ENCODE measurements at places on chromosomes 1 and 21.

- DNase-seq: no peak
These were observed 153.5 kb downstream of the DPYD start for GRCh38 chr1:97767381-97767780.

DNA sequence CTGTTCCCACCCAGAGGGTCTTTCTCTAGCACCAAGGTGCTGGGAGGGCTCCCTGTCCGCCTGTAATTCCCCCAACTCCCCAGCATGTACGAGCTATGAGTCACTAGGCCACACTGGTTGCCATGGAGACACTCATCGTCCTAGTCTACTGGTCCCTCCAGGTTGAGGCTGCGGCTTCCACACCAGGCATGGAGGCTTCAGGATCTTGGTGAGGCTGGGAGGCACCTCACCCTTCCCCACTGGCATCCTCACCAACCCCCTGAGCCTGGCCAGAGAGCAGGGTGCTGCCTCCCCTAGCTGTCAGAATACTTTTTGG lies 75.6 kb upstream of the KAZN start:
- DNase-seq: no peak

- DNase-seq: no peak
These were observed 165.6 kb downstream of the NPHP4 start for GRCh38 chr1:5826601-5827000.

- DNase-seq: peak; percentile 83
These were observed 6.4 kb upstream of the MYBPHL start for GRCh38 chr1:109312978-109313775.

- DNase-seq: no peak
These were observed 4.3 kb upstream of the CSF1 start for GRCh38 chr1:109906160-109906838.

DNA sequence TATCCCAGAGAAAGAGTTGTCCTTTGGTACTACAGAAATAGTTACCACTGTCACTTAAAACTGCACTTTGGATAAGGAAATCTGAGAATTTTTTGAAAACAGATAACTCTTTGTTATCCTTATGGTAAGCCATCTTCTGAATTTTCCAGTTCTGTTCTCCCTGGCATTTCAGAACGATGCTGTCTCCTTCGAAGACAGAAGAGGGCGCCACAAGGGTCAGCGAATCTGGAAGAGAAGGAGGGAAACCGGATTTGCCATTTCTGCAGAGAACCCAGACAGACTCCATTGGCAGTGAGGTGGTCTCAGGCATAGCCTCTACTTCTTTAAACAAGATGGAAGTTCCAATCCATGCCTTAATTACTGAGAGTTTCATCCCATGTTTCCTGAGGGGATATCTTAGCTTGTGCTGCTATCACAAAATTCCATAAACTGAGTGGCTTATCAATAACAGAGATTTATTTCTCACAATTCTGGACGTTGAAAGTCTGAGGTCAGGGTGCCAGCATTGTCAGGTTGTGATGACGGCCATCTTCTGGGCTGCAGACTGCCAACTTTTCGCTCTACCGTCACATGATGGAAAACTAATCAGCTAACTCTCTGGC lies 6.4 kb downstream of the FCRL2 start:
- no peak for DNase-seq

GRCh38 chr1:9858293-9859035 lies 34.7 kb upstream of the CLSTN1 start:
- DNase-seq: no peak

GRCh38 chr1:53330819-53331218 lies 2.9 kb upstream of the LRP8 start:
- no peak for DNase-seq

GRCh38 chr1:223137455-223138085 lies 5.5 kb downstream of the TLR5 start:
- DNase-seq: peak; percentile 12

DNA sequence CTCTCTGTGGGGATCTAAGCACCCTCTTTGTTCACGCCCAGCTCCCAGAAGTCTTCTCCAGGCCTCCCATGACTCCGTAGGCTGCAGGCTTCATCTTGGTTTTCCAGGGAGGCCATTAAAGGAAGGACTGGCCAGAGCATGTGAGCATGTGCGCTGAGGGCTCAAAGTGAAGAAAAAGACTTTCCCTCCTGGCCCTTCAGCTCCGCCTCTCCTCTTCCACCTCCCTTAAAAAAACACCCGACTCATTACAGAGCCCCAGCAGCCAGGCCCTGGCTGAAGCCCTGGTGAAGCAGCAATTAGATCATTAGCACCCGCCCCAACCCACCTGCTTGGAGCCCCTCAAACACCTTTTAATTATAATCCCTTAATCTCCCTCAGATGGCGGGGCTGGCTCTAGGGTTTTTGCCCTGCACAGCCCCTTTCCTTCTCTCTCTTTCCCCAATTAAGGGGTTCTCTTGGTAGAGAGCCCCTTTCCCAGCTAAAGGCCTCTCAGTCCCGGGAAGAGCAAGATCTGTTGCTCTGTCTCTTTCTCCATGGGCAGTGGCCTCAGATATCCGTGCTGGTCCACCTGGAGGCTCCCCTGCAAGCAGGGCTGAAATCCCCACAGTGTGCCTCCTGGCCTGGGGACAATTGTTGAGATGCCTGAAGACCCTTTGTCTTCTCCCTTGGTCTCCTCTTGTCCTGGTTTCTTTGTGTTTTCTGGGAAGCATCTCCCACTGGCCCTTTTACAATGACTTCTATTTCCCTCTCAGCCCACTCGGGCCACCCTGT lies 30.5 kb downstream of the RHBG start:
- DNase-seq: no peak

GRCh38 chr1:14103878-14104430 lies 404.0 kb downstream of the PRDM2 start:
- DNase-seq: no peak

DNA sequence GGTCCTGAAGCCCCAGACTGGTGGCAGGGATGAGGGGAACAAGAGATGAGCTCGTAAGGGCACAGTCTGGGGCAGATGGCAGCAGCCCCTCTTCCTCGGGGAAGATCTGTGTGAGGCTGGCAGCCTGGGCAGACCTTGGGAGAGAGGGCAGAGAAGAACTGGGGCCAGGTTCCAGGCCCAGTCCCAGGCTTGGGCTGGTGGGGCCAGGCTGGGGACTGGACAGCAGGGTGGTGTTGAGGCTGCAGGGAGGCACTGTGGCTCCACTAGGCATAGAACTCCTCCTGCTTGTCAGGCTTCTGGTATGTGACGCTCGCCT lies 35.7 kb downstream of the SDC3 start:
- no peak for DNase-seq

DNA sequence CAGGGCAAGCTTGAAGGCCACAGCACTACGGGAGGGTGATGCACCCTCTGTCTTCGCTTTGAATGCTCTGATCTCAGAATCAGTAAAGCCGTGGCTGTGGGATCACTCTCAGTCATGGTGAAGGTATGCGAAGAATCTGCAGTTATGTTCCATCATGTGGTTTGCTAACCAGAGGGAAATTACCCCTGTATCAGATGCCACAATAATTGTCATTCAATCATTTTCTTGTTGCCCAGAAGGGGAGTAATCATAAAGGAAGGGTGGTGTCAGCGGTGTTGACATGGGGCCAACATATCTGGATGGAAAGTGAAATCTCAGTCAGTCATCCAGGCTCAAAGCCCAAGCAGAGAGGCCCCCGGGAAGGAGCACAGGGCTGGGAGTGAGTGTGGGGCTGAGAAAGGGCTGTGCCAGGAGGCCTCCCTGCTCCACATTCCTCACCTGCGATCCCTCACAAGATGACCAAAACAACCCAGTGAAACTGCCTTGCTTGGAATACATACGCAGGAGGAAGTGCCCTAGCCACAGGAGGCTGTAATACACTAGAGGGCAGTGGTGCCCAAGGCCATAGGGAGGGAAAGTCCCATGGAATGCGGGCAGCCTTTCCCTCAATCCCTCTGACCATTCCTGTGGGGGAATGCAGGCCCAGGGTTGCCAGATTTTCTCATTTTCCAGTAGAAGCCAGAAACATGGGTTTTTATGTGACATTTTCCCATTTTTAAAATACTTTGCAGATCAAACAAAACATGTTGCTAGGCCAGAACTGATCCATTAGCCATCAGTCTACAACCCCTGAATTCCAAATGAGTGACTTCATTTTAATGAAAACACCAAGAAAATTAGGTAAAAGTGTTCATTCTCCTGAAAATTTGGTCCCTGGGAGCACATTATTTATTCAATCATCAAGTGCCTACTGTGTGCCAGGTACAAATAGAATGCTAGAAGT lies 95.7 kb upstream of the VANGL1 start:
- no peak for DNase-seq

- DNase-seq: no peak
These were observed 217.4 kb downstream of the FGGY start for GRCh38 chr1:59514061-59514909.

DNA sequence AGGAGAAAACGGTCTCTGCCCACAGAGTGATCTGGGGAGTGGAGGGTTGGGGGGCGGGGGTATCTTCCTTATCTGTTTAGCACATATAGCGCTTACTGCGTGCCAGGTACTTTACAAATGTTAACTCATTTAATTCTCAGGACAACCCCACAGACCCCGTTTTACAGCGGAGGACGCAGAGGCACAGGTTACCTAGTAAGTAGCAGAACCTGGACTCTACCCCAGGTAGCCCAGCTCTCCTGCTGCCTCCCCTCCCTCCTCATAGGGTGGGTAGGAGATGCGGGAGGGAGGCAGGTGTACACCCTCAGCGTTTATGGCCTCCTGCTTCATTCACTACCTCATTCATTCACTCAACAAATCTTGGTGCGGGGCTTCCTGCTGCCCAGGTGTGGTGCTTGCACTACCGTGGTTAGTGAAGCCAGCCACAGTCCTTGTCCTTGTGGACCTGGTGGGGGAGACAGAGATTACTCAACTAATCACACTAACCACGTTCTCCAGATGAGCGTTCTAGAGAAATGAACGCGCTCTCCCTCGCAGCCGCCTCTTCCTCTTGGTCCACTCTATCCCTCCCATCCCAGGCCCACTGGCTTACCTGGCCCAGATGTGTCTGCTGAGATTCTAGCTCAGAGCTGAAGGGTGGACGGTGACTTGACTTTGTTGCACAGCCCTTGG lies 102.0 kb downstream of the IER5 start:
- DNase-seq: no peak

GRCh38 chr21:26758083-26758880 lies 86.9 kb downstream of the ADAMTS1 start:
- DNase-seq: no peak

- DNase-seq: no peak
These were observed 7.2 kb downstream of the DNAI4 start for GRCh38 chr1:66917476-66917875.

- no peak for DNase-seq
These were observed 185.3 kb downstream of the CDC7 start for GRCh38 chr1:91685994-91686393.

- no peak for DNase-seq
These were observed 11.5 kb upstream of the KCNK2 start for GRCh38 chr1:215071078-215071477.

DNA sequence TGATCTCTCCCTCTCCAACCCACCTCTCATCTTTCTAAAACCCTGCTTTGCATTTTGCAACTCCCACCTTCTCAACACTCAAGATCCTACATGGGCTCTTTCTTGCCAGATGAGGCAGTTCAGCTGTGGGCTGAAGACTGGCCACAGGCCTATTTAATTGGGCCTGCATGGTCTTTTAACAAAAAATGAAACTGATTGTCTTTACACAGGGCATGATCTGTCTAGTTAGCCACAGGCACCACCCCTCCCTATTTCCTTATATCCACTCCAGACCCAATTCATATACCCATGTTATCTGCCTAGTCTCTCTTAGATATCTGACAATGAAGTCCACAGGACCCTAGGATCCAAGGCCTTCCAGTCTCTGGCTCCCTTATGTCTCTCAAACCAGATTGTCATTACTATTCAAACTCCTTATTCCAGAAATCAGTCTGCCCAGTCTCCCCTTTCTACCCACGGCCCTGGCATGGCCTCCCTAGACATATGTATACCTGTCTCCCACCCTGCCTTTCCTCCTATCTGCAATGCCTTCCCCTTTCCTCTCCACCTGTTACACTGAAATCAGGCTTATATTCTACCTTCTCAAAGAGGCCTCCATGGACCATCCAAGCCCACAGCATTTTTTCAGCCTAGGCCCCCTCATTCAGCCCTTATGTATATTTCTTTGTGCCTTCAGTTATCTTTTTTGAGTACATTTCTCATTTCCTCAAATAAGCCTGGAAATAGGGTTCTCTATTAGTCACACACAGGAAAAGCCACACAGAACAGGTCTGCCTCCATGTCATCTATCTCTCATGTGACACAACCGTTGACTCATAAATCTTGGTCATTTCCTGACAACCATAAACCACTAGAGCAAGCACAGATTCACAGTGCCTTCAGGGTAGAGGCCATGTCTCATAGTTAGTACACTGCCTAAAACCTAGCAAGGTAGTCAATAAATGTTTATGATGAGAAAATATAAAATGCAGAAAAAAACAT lies 39.0 kb downstream of the LPAR3 start:
- DNase-seq: no peak

DNA sequence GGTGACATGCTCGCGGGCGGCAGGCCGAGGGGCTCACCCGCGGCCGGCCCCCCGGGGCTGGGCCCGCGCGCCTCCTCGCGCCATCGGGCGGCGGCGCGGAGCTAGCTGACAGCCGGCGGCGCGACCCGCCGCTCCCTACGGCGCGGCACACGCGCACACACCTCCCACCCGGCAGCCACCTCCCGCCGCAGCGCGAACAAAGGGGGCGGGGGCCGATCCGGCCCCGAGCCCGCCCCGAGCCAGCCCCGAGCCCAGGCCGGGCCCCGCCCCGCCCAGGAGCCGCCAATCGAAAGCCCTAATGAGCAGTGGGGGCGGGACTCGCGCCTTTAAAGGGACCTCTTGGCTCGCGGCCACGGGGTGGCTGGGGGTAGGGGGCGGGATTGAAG lies at the start of gene KIF21B:
KIF21B (minus strand) TSS at position 198 of the 386 bp plus-strand sequence. CDS start 331 bp downstream, outside the sequence.
- DNase-seq: peak; percentile 82

- DNase-seq: no peak
These were observed 31.9 kb downstream of the SLC1A7 start for GRCh38 chr1:53110370-53111072.

GRCh38 chr1:9093581-9093980 lies 24.1 kb upstream of the SLC2A5 start:
- DNase-seq: no peak

DNA sequence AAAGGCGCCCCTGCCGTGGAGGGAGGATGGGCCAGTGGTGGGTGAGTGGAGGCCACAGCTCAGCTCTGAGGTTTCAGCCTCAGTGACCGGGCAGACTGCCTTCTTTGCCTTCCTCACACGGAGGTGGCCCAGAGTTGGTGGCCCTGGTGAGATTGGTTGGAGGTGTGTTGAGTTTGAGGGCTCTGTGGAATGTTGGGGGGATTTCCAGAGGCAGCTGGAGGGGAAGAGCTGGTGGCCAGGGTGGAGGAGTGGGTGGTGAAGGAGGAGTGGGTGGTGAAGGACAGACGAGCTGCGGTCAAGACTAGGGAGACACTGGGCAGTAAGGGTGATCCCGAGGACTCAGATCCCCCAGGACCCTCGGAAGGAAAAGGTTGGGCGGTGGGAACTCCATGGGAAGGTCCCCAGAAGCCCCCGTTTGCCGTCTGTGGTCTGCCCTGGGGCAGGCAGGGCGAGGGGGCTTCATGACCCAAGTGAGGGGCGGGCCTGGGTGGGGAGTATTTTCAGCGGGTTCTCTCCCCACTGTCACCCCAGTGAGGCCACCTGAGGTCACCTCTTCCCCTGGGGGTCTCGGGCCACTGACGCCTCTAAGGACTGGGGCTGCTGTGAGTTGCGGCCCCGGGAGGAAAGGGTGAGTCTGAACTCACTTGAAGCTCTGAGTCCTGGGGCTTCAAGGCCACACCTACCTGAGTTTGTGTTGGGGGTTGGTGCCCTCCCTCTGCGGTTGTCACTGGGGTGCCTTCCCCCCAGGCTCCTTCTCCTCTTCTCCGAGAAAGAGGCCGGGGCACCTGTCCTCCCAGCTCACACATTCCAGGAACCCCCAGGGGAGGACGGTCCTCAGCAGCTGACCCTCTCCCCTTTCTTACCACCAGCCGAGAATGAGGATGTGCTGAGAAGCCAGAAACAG lies 22.7 kb upstream of the PIK3CD start:
- DNase-seq: no peak

Data from midbrain (tissue), 1 donor.